ENCODE measurements at places on chromosomes 3 and 15.

DNA sequence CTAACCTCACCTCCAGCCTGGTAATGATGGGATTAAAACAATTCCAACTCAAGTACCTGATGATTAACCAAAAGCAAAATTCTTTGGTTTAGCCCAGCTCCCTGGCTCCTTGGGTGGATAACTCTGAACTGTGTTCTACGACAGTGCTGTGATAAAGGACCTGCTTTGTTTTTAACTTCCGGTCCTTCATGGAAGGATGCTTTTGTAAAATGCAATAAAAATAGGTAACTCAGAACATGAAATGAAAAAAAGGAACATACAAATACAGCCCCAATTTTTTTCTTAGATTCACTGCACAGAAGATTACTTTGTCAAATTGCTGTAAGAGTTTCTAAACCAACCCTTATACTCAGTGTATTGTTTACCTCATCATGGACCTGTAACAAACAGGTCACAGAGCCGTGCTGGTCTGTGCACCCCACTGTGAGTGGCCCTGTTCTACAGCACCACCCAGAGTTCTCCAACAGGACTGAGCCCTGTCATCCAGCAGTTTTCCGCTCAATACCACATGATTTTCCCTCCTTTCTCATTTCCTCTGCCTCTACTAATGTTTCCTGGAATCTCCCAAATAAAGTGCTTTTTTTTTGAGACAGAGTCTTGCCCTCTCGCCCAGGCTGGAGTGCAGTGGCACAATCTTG, 4.9 kb upstream of the PCYT1A start:
- DNase-seq, result no peak

GRCh38 chr3:26653811-26654425, 31.3 kb downstream of the LRRC3B start:
- no peak for DNase-seq

DNA sequence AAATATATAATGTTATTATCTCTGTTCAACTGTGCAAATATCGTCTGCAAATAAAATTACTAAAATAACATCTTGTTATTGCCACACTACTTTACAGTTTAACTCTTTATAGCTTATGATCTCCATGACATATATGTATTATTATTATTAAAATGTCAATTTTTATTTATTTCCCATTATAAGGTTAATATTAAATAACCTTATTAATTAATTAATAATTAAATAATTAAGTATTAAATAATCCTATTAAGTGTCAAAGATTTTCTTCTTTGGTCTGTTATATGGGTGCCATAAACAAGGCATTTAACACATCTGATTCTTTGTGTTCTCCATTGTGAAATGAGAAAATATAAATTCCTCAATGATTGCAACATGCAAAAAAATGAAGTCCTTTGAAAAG, 10.0 kb downstream of the BCHE start:
- DNase-seq, result no peak

- no peak for DNase-seq
Measured at GRCh38 chr3:40660554-40660953, 135.8 kb downstream of the ZNF621 start.

DNA sequence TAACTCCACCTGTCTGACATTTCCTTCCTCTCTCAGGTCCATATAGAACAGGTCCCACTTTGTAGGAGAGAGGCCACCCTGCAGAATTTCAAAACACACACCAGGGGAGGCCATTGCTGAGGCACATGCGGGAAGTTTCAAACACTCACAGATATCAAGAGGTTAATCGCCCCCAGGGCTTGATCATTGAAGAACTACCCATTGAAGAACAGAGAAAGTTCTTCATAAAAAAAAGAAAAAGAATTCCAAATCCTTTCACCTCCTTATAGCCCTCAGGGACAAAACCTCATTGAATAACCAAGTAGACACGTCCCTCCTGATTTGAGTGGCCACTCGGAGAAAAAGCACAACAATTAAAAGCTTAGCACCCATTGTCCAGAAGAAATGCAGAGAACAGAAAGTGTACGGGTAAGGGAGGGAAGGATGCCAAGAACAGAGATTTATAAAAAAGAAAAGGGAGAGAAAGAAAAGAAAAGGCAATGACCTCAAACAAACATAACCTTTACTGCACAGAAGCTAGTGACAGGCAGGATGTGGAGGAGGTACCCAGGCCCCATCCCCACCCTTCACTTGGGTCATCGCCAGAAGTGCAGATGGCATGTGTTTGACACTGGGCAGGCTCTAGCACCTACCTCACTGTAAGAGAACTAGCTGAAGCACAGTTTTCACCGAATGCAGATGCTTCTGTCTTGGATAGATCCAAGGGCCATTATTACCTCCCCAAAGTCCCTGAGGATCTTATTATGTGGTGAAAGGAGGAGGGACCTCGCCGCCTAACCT, 112.3 kb upstream of the HES1 start:
- no peak for DNase-seq

DNA sequence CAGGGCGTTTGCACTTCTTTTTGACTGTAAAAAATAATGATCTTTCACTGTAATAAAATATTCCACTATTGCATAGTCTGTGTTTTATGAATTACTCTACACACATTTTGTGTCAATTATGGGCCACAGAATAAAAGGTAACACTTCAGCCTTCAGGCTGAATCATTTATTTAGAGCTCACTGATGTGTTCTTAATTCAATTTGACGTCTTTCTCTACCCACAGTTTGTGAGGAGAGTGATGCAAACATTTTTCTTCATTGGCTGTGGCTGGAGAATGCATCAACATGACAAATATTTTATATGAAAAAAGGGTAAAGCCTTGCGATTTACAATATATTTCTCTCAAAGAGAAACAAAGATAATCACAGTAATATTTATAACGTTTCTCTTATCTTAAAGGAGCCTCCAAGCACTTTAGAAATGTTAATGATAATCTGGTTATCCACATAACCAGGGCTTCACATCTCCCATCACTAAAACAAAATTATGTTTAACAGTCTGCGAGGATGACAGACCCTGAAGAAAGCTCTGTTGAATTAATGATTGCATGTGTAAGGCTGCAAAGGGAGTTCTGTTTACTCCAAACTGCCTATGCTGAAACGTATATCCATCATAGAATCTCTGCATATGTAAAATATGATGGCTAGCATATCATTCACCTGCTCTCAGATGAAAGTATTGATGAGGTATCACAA, 951.3 kb downstream of the ZPLD1 start:
- DNase-seq, result no peak

DNA sequence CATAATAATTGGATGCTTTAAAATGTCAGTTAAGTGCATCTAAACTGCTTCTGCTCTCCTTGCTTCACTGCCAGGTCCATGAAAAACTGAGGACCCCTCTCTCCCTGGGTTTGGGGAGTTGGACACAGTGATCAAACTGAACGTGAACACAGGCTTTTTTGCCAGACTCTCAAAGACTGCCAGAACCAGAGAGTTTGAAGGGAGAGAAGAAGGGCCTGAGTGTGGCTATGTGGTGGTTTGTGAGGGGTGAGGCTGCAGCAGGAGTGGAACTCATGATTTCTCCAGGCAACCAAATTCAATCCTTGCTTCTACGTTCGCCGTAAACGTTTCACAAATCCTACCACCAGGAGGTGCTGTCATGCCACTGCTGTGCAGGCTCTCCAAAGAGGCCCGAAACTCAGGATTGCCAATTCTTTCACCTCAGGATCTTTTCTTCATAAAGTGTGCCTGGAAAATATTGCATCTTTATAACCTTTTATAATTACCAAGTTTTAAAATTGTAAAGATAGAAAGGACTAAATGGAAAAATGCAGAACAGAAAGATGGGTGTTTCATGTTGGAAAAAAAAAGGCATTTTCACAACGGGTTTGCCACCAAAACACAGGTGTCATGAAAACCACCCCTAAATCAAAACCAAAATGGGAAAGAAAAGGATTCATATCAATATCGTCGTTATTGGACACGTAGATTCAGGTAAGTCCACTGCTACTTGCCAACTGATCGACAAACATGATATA, 19.7 kb downstream of the TM4SF4 start:
- peak; percentile 32 for DNase-seq

DNA sequence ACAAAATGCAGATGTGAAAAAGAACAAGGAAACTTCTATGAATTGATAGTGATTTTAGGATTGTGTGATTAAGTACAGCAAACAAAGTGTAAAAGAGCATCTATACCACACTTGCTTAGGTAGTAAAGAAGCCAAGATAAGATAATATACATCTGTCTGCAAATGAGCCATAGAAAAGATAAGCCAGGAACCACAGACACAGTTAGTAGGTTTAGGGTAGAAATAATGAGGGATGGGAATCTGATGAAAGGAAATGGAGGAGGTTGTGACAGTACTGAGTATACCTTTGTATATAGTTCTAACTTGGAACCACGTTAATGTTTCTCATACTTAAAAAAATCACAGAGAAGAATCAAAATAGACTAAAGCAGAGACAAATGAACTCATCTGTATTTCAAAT, 54.0 kb downstream of the TCF12 start:
- DNase-seq, result no peak

DNA sequence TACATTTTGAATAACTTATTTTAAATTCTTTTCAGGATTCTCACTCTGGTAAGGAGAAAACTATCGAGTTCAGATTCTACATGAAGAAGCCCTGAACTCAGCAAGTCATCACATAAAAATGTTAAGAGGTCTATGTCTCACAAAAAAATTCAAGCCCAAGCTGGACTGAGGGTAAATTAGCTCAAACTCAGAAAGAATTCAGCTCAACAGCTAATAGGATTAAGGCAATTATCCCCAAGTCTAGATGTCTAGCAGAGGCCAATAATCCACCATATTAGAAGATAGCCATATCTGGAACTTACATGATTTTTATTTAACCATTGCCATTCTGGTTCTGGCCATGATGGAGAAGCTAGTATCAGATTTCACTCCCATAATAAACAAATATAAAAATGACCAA, 909.7 kb downstream of the PLOD2 start:
- DNase-seq, result no peak

DNA sequence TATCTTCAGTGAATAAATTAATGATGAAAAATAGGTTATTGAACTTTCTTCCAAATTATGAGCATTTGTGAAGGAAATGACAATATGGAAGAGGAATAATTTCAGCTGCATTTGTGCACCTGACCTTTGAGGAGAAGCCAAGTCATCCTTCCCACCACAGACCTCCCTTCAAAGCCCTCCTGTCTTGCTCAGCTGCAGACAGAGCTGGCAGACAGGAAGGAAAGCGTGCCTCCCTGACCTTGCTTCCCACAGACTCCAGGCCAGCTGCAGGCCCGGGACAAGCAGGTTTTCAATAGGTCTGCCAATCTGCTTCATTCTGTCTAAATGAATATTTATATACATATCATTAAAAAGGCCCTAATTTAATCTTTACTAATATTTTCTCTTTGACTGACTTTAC, 152.9 kb upstream of the RBMS3 start:
- DNase-seq, result no peak

DNA sequence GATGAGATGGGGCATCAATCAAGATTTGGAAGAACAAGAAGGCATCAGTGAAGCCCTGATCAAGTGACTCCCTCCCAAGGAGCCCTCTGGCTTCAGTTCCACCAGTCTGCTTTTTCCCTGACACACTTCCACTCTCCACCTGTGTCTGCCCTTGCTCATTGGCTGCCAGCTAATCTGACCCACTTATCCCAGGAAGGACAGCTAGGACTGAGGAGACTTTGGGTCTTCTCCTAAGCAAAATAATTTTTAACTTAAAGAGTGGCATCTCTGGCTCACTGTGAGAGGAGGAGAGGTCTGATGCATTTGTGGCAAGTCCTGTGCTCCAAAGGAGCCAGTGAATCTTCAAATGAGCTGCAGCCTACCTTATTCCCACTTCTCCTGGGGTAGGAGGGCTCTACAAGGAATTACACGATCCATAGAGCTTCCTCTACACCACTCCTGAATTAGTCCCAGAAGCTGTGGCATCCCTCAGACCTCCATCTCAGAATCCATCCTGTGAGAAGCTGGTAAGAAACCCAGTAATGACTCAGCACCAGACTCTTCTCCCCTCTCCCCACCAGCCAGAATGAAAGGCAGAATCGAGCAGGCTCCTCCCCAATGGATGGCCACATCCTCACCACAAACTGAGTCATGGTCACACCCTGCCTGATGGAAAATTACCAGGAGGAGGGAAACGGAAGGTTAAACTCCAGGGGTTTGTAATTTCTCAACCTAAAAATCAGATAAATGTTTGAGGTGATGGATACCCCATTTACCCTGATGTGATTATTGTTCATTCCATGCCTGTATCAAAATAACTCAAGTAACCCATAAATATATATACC, 6.3 kb upstream of the PKM start:
- no peak for DNase-seq

GRCh38 chr3:159650726-159651125, 337.9 kb upstream of the IL12A start:
- no peak for DNase-seq

DNA sequence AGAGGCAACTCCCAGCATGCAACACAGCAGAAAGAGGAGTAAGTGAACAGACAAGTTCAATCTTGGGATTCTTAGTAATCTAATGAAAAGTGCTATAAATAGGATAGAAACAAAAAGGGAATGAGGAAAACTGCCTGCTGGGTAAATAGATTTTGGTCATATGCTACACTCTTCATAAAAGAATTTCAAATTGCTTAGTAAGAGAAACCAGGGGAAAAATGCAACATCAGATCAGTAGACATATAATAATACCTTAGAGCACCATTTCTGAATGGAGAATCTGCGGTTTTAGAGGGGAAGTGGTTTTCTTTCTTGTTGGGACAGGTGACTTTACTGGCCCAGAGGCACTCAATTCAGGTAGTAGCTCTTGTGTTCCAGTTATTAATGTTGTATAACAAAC, 13.4 kb upstream of the TBC1D5 start:
- no peak for DNase-seq

DNA sequence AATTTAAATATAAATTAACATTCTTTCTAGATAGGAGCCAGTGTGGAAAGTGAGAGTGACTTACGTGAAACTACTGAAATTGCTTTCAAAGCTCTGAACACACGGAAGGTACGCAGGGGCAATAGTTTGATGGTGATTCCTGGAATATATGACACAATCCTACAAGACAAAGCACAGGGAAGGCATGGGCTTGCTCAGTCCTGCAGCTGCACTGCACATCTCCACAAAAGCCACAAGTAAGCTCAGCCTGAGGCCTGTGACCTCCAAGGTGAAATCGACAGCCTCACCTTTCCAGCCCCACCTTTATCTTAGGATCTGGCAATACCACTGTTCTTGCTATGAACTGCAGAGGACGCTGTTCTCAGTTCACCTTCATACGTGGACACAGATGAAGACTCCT, 109.3 kb upstream of the SCN10A start:
- DNase-seq, result no peak

- DNase-seq, result no peak
Measured at GRCh38 chr3:156180077-156180476, 59.7 kb downstream of the KCNAB1 start.

DNA sequence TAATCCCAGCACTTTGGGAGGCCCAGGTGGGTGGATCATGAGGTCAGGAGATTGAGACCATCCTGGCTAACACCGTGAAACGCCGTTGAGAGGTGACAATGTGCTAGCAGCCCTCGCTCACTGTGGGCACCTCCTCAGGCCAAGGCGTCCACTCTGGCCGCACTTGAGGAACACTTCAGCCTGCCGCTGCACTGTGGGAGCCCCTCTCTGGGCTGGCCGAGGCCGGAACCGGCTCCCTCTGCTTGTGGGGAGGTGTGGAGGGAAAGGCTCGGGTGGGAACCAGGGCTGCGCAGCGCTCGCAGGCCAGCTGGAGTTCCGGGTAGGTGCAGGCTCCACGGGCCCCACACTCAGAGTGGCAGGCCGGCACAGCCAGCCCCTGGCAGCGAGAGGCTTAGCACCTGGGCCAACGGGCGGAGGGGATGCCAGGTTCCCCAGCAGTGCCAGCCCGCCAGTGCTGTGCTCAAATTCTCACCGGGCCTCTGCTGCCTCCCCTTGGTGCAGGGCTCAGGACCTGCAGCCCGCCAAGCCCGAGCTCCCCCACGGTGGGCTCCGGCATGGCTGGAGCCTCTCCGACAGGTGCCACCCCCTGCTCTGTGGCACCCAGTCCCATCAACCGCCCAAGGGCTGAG, 253.6 kb downstream of the CNTN4 start:
- DNase-seq, result no peak
